Bladder microvascular endothelial cell (primary cell): ENCODE measurements at places on chromosomes 11 and 22. TPM values are rescaled to one million over a fixed set of nuclear protein-coding genes. Genes with fewer than 3 reads are reported as not detected.

LRRC32 gene
- total RNA-seq: 79.8 and 88.4 TPM in 2 replicates

LSP1 gene
- total RNA-seq: 0.31 and 0.32 TPM in 2 replicates

MRGPRF gene
- under 0.01 and 0.06 TPM in 2 replicates for total RNA-seq

POU2AF3 gene
- not detected in 2 replicates for total RNA-seq

CBLIF gene
- not detected in 2 replicates for total RNA-seq

KCNK4 gene
- 0.25 TPM in 1 of 2 replicates, not detected in the other for total RNA-seq

CCDC81 gene
- 0.32 and 1.3 TPM in 2 replicates for total RNA-seq

CFAP300 gene
- total RNA-seq: not detected in 2 replicates

COPB1 gene
- 186 and 216 TPM in 2 replicates for total RNA-seq

KCNJ11 gene
- total RNA-seq: 0.25 and 0.32 TPM in 2 replicates

SLC25A22 gene
- total RNA-seq: 6.3 and 11.2 TPM in 2 replicates

SOX10 gene
- total RNA-seq: not detected in 2 replicates

PIH1D2 gene
- total RNA-seq: 0.63 and 0.97 TPM in 2 replicates

CCDC87 gene
- under 0.01 and 0.13 TPM in 2 replicates for total RNA-seq

MPPED1 gene
- total RNA-seq: 0.06 TPM in 1 of 2 replicates, not detected in the other

MUC5AC gene
- not detected in 2 replicates for total RNA-seq

PTS gene
- 20.7 and 32.2 TPM in 2 replicates for total RNA-seq

UBQLNL gene
- not detected in 2 replicates for total RNA-seq

OR10A2 gene
- total RNA-seq: not detected in 2 replicates

DMC1 gene
- 0.69 and 1.5 TPM in 2 replicates for total RNA-seq

TMPRSS13 gene
- total RNA-seq: not detected in 2 replicates

CAPRIN1 gene
- 156 and 275 TPM in 2 replicates for total RNA-seq

LZTR1 gene
- total RNA-seq: 39.2 and 66.8 TPM in 2 replicates

ZBTB16 gene
- total RNA-seq: 27.5 and 30.0 TPM in 2 replicates

KIRREL3 gene
- under 0.01 TPM in 1 of 2 replicates, not detected in the other for total RNA-seq

SELENOM gene
- total RNA-seq: 17.5 and 40.7 TPM in 2 replicates

BCO2 gene
- total RNA-seq: 0.65 and 1.9 TPM in 2 replicates

FAM111B gene
- 13.9 and 31.7 TPM in 2 replicates for total RNA-seq

OR51B5 gene
- total RNA-seq: not detected in 2 replicates

OR10D3 gene
- total RNA-seq: not detected in 2 replicates

NCF4 gene
- not detected in 2 replicates for total RNA-seq

PSMA1 gene
- total RNA-seq: 140 and 171 TPM in 2 replicates

OR51I1 gene
- not detected in 2 replicates for total RNA-seq

SPTBN2 gene
- total RNA-seq: 14.4 and 48.3 TPM in 2 replicates

SLC22A8 gene
- not detected in 2 replicates for total RNA-seq

OR52H1 gene
- total RNA-seq: 0.38 TPM in 1 of 2 replicates, not detected in the other

FIBP gene
- 146 and 161 TPM in 2 replicates for total RNA-seq

OR5A2 gene
- total RNA-seq: under 0.01 TPM in 1 of 2 replicates, not detected in the other

SLC25A45 gene
- 0.81 and 2.8 TPM in 2 replicates for total RNA-seq

ARHGEF17 gene
- total RNA-seq: 16.2 and 49.5 TPM in 2 replicates

ANO1 gene
- total RNA-seq: 0.13 and 0.32 TPM in 2 replicates

USP2 gene
- total RNA-seq: 0.06 TPM in 1 of 2 replicates, not detected in the other

KREMEN1 gene
- total RNA-seq: 0.16 and 0.38 TPM in 2 replicates
